Activated CD4-positive, alpha-beta T cell treated with anti-CD3 and anti-CD28 coated beads, Interleukin-2, amount 10 ng/mL, durations not matched to agents 24 days and 14 days (primary cell): ENCODE measurements at places on chromosomes 3 and 15. TPM values are rescaled to one million over a fixed set of nuclear protein-coding genes. Genes with fewer than 3 reads are reported as not detected.

DNA sequence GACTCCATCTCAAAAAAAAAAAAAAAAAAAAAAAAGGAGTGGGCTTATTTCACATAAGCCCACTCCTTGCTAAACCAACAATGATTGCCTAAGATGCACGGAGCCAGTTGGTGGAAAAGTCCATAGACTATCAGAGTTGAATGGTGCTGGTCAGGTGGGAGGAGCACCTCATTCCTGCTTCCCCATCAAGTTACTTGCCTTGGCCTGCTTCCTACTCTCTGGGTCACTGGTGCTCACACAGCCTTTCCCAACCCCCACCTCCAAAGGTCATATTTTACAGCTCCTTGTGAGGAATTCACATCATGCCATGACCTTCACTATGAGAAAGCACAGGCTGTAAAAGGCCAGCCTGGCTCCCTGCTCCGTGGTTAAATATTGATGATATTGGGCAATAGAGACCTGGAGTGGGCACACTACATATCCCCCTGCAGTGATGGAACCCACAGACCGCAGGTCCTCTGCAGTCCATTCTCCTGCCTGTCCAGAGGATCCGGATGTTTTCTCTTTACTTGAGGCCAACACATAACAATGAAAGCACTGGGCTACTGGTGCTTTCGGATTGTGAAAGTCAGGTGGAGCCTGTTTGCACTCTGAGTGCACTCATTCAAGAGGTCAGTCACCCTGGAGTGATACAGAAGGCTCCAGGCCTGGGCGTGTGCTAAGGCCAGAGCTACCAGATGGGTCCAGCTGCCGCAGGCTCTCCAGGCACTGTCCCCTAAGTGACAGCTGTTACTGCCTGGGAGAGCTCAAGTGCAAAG lies at the start of gene SLC51B:
Gene SLC51B (plus strand): TSS at position 664 of the 758 bp plus-strand sequence. CDS start 4,618 bp downstream, outside the sequence.
- no peak for DNase-seq

GRCh38 chr3:52704611-52705437 lies 767 bp downstream of the GLT8D1 start:
- peak; percentile 69 for DNase-seq

DNA sequence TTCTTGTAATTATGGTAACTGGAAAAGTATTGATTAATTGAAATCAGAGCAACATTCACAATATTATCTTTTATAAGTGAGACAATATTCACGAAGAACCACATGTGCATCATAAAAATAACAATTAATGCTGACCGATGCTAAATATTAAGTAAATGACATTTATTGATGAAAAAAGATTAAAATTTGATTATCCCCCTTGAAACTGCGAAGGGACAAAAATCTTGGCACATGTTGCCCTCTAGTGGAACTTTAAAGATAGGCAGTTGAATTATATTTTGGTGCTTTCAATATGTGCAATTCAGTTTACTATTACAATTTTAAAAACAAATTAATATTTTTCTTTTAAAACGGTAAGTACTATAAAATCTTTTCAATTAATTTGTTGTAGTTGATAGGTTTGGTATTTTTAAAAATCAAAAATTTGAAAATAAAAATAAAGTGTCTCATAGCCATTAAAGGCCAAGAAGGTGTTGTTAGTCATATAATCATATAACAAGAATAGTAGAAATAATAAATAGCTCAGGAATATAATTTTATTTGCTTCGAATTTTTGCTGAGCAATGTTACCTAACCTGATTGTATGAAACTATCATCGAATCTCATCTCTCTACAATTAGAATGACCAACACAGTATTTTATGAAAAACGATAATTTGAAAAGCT lies 270.2 kb downstream of the ROBO1 start:
- no peak for DNase-seq

Gene CCDC33
- total RNA-seq = not detected in 2 replicates

DNA sequence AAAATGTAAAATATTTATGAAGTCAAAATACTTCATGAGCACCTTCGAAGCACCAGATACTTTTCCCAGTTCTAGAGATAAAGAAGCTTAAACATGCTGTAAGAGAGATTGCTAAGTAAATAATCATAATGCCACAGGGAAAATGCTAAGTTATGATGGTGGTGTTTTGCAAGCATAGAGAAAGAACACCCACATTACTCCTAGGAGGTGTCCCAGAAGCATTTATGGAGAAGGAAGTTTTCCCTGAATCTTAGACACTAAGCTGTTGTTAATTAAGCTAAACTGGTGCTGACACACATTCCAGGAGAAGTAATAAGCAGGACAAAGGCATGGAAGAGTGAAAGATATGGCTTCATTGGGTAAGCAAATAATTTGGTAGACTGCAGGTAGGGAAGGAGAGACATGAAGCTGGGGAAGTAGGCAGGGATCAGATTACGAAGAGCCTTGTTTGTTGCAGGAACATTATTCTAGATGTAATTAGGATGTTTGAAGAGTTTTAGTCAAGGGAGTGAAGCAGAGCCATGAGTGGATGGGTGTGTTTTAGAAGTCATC lies 40.4 kb upstream of the CHMP2B start:
- DNase-seq = no peak

GRCh38 chr3:196604548-196604947 lies 34.9 kb upstream of the NRROS start:
- DNase-seq = peak; percentile 86

GRCh38 chr3:112718516-112718915 lies 77.6 kb upstream of the CCDC80 start:
- no peak for DNase-seq

DNA sequence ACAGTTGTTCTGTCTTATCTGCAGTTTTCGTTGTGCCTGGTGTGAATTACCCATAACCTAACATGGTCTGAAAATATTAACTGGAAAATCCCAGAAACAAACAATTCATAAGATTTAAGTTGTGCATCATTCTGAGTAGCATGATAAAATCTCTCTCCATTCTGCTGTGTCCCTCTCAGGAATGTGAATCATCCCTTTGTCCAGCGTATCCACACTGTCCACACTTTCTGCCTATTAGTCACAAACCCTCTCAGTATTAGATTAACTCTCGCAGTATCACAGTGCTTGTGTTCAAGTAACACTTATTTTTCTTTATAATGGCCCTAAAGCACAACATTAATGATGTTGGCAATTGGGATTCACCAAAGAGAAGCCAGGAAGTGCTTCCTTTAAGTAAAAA lies 203.2 kb downstream of the CGGBP1 start:
- no peak for DNase-seq

- no peak for DNase-seq
Observed at GRCh38 chr3:66279168-66279567, 58.4 kb downstream of the SLC25A26 start.
